Adrenal gland (tissue), 19 donors: ENCODE measurements at places on chromosomes 11 and 22. TPM values are rescaled to one million over a fixed set of nuclear protein-coding genes. Genes with fewer than 3 reads are reported as not detected.

GRCh38 chr11:75277991-75278790 lies 37.6 kb downstream of the TPBGL start:
- no peak overlapping the region for H3K27ac ChIP-seq
- no peak for DNase-seq
- H3K4me1 ChIP-seq: no peaks in the 10 kb centered on the region
- no peak overlapping the region for H3K4me3 ChIP-seq
- H3K27me3 ChIP-seq: no peaks in the 10 kb centered on the region
- peaks cover 34% of the 10 kb centered on the region for H3K36me3 ChIP-seq

KRTAP5-2 gene
- total RNA-seq: not detected

DNA sequence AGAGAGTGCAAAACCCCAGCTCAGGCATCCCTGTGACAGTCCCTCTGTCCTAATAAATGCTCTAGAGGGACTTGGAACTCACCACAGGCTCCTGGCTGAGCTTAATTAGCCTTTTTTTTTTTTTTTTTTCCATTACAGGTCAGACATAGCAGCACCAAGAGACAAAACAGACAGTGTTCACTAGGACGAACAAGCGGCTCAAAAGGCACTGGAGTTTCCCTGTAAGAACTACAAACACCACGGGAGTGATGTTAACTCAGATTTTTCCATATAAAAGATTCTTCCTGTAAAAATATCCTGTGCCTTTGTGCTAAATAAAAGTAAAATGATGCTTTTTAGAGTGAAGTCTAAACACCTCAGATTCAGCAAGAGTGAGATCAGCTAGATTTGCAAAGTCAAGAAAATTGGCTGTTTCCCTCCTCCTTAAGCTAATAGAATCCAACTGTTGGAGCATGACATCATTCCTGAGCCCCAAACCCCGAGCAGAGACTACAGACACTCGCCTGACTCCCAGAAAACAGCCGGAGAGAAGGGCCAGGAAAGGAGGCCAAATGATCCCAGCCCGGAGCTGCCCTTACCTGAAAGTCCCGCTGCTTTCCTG lies 101.0 kb upstream of the AKIP1 start:
- peak overlapping the region; percentile 73 for H3K27ac ChIP-seq
- H3K27me3 ChIP-seq: no peaks in the 10 kb centered on the region
- H3K4me1 ChIP-seq: peaks cover 68% of the 10 kb centered on the region
- H3K36me3 ChIP-seq: no peaks in the 10 kb centered on the region
- peak overlapping the region; percentile 37 for H3K4me3 ChIP-seq
- DNase-seq: no peak

WNT7B gene
- total RNA-seq: not detected

CPT1A gene
- total RNA-seq: 62.2 TPM

- H3K27me3 ChIP-seq: no peaks in the 10 kb centered on the region
- DNase-seq: no peak
- H3K36me3 ChIP-seq: no peaks in the 10 kb centered on the region
- H3K4me3 ChIP-seq: no peak overlapping the region
- no peaks in the 10 kb centered on the region for H3K4me1 ChIP-seq
- no peak overlapping the region for H3K27ac ChIP-seq
Observed at GRCh38 chr22:41982865-41983264, 13.6 kb downstream of the SEPTIN3 start.

MUC2 gene
- total RNA-seq: 0.29 TPM

DNA sequence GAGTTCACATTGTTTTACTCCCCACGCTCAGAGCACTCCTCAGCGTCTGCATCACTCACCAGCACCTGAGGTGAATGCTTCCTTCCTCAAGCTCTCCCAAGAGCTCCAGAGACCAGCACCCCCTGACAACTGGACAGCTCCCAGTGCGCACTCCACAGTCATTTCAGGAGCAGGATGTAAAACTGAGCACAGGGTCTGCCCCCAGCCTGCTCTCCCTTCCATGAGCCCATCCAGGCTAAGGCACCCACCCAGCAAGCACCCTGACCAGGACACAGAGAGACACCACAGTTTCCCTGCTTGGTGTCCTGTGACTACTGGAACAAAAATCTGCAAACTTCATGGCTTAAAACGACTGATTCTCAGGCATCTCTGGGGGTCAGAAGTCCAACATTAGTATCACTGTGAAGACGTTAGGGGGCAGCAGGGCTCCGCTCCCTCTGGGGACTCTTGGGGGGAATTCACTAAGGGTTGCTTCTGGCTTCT lies 3.3 kb downstream of the SCGB1D2 start:
- DNase-seq: no peak
- H3K4me1 ChIP-seq: no peaks in the 10 kb centered on the region
- peaks cover 5% of the 10 kb centered on the region for H3K27me3 ChIP-seq
- H3K36me3 ChIP-seq: no peaks in the 10 kb centered on the region
- H3K4me3 ChIP-seq: no peak overlapping the region

GRCh38 chr11:83764643-83765042 lies 478.5 kb upstream of the CCDC90B start:
- no peak overlapping the region for H3K4me3 ChIP-seq
- H3K4me1 ChIP-seq: no peaks in the 10 kb centered on the region
- no peak overlapping the region for H3K27ac ChIP-seq
- H3K36me3 ChIP-seq: no peaks in the 10 kb centered on the region
- no peak for DNase-seq
- H3K27me3 ChIP-seq: no peaks in the 10 kb centered on the region

DNA sequence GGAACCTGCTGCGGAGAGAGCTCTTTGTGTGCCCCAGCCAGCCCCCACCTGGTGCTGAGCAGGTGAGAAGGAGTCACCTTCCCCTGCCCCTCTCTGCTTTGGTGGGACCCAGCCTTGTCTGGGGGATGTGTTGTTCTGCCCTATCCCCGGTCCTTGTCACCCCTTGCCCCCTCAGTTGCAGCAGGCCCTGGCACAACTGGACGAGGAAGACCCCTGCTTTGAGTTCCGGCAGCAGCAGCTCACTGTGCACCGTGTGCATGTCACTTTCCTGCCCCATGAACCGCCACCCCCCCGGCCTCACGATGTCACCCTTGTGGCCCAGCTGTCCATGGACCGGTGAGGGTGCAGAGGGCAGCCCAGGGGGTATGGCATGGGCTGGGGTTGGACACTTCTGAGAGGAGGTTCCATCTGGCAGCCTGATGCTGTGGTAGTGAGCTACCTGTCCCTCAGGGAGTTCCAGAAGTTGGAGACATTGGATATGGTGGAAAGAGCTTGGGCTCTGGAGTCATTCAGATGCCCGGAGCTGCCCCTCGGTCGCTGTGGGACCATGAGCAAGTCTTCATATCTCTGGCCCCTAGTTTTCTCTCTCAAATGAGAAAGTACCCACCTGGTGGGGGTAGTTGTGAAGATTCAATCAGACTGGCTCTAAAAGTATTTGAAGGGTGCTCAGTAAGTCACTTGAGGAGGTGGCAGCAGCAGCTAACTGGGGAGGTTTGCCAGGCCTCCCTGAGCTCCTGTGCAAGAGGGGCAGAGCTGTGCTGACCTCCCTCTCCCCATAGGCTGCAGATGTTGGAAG lies 4.3 kb downstream of the LARGE2 start:
- no peak overlapping the region for H3K27ac ChIP-seq
- no peaks in the 10 kb centered on the region for H3K27me3 ChIP-seq
- no peaks in the 10 kb centered on the region for H3K4me1 ChIP-seq
- H3K4me3 ChIP-seq: no peak overlapping the region
- no peak for DNase-seq

GRCh38 chr11:65334696-65335295 lies 1.1 kb downstream of the DPF2 start:
- peak overlapping the region; percentile 74 for H3K4me3 ChIP-seq
- no peak for DNase-seq
- H3K4me1 ChIP-seq: peaks cover 10% of the 10 kb centered on the region
- H3K27ac ChIP-seq: no peak overlapping the region
